H9 (cell line): ENCODE measurements at places on chromosomes 1 and 21.

- no peak for DNase-seq
Measured at GRCh38 chr21:35044770-35045541, 4.1 kb downstream of the RUNX1 start.

- DNase-seq = no peak
Measured at GRCh38 chr1:168170564-168171508, 7.9 kb upstream of the TIPRL start.

- DNase-seq = no peak
Measured at GRCh38 chr1:91949356-91949699, at the start of gene BRDT. Gene BRDT (plus strand): TSS chr1:91949401. CDS start chr1:91962755, 13,354 bp downstream.

DNA sequence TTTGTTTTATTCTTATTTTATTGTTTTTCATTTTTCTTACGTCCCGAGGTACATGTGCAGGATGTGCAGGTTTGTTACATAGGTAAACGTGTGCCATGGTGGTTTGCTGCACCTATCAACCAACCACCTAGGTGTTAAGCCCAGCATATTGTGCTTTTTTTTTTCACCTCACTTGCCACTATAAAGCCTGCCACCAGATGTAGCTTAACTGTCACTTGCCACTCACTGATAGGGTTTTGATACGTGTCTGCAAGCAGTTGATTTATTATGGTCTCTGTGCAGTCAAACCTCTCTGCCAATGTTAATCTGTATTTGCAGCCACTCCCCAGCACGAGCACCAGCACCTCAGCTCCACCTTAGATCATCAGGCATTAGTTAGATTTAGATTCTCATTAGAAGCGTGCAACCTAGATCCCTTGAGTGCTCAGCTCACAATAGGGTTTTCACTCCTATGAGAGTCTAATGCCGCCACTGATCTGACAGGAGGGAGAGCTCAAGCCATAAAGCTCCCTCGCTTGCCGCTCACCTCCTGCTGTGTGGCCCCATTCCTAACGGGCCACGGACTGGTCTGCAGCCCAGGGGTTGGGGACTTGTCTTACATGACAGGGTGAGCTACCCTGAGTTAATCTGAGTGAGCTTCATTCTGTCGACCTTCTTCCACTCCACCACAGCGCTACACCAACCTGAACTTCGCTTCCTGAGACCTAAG is 17.9 kb upstream of the ABCG1 start:
- no peak for DNase-seq

DNA sequence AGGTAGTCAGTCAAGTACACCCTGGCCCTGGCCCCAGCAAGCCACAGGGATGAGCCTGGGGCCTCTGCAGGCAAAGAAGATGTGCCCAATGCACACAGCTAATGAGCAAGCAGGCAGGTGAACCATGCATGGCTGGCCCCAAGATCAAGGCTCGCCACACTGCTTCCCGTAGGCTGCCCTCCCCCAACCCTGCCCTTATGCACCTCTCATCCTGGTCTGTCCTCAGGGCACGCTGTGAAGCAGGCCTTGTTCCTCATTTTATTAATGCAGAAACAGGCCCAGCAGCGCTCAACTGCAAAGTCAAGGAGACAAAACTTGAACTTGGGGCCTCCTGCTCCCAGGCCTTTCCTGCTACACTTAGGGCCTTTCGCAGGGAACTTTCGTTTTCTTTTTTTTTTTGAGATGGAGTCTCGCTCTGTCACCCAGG is 35.6 kb upstream of the ID3 start:
- DNase-seq = no peak

GRCh38 chr1:203473781-203474305 is 1.8 kb upstream of the PRELP start:
- no peak for DNase-seq

- no peak for DNase-seq
Measured at GRCh38 chr1:1771096-1771495, 7.2 kb downstream of the NADK start.

DNA sequence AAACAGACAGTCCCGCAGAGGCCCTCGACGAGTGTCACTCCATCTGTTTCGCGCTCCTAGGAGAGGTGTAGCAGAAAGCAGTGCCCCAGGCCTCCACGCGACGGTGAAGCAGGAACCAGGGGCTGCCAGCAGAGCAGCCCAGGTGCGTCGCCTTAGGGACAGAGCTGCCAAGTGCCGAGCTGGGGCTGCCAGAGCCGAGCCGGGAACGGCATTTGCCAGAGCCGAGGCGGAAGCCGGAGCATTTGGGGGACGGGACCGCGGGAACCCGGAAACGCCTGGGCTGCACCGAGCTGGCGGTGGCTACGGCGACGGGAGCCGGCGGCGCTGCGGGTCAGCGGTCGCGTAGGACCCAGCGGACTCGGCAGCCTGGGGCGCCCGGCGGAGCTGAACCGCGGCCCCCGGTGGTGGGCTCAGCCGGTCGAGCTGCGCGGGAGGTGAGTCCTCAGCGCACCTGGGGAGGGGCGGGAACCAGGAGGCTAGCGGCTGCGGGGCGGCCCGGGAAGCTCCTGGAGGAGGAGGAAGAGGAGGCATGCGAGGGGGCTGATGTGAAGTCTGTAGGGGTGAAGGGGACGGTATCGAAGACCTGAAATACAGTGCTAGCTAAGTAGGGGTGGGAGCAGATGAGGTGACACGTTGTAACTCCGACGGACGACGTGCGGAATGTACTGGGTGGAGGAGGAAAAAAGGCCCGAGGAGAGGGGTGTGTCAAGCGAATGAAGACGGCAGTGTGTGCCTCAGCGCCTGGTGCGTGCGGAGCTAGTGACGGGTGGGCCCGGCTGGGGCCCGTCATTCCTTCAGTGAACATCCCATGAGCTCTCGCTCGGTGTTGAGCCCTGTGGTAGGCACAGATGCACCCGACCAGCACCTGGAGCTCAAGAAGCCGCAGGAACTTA is at the start of gene SLC35A3:
Gene SLC35A3, plus strand, starts transcription at position 268 of the 893 bp plus-strand sequence. CDS start 23,559 bp downstream, outside the sequence.
- peak; percentile 84 for DNase-seq

DNA sequence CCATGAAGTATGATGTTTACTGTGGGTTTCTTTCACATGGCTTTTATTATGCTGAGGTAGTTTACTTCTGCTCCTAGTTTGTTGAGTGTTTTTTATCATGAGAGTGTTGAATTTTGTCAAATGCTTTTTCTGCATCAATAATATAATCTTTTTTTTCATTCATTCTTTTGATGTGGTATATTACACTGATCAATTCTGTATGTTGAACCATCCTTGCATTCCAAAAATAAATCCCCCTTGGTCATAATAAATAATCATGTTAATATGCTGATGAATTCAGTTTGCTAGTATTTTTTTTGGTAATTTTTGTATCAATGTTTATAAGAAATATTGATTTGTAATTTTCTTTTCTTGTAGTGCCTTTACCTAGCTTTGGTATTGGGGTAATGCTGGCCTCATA is 97.9 kb upstream of the ZNF648 start:
- DNase-seq = no peak

DNA sequence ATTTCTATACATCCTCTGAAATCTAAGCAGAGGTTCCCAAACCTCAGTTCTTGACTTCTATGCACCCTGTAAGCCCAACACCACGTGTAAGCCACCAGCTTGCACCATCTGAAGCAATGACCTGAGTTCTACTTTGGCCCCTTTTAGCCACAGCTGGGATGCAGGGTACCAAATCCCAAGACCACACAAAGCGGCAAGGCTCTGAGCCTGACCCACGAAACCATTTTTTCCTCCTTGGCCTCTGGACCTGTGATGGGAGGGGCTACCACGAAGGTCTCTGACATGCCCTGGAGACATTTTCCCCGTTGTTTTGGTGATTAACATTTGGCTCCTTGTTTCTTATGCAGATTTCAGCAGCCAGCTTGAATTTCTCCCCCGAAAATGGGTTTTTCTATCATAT is 38.8 kb downstream of the STXBP3 start:
- DNase-seq = no peak

DNA sequence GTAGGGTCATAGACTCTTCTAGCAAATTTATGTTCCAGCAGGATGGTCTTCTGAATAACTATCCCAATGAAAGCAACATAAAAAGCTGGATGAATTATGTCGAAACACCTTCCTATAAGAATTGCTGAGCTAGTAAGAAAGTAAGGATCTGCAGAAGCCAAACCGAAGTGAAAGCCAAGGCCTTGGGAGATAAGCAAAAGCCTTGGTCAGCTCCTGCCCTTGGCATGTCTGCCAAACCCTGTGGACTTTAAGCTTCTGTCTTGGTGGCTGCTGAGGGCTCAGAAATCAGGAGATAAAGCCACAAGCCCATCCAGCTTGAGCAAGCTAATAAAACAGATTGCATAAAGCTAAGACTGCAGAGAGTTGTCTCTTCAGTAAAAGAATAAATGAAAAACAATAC is 81.2 kb upstream of the KCND3 start:
- DNase-seq = no peak

DNA sequence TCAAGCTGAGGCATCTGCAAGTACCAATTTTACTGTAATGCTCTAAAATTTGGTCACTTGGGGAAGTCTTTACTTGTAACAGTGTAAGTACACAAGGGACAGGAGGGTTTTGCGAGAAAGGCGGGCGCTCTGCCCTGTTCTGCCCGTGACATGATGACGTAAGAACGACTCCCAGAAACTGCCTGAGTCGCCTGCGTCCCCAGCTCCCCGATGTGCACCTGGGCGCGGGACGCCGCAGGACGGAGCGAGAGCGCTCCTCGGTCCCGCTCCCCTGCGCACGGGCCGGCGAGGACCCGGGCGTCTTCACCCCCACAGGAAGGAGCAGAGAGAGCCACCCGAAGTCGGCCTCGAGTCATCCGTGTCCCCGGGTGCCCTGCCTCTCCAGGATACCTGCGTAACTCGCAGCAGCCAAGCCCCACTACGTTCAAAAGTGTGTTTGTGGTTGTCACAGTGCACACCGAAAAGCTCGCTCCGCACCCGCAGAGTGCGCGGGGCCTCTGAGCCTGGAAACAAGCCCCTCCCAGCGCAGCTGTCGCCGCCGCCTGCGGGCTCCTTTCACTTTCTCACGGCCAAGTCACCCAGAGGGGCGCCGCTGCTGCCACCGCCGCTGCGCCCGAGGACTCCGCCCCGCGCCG is 3.3 kb upstream of the ZBTB18 start:
- DNase-seq = no peak

DNA sequence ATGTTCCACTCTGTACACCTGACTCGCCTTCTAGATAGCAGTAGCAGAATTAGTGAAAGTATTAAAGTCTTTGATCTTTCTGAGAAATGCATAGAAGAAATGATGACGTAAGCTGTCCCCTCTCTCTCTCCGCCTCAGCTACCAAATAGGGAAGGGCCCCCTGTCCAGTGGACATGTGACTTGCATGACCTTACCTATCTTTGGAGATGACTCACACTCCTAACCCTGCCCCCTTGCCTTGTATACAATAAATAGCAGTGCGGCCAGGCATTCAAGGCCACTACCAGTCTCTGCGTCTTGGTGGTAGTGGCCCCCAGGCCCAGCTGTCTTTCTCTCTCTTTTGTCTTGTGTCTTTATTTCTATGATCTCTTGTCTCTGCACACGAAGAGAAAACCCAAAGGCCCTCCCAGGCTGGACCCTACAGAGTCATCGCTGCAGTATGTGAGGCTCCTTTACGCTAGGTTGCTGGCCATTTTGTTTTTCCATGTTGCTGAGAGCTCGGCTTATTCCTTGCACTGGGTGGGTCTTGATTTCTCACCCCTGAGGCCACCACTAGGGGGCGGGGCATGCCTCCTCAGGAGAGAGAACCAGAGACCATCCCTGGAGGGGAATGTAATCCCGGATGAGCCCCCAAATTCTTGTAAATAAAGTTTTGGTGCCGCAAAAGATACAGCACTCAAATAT is 16.0 kb upstream of the ZBTB8B start:
- DNase-seq = peak; percentile 67

GRCh38 chr1:94863919-94864318 is 43.8 kb downstream of the SLC44A3 start:
- DNase-seq = no peak

- no peak for DNase-seq
Measured at GRCh38 chr21:41616031-41616591, 108.2 kb upstream of the TMPRSS2 start.

GRCh38 chr1:205692423-205692822 is 12.1 kb upstream of the SLC45A3 start:
- DNase-seq = no peak

- DNase-seq = no peak
Measured at GRCh38 chr1:238767321-238767720, 619.0 kb upstream of the CHRM3 start.

GRCh38 chr1:245578771-245579170 is 424.0 kb downstream of the KIF26B start:
- no peak for DNase-seq

- DNase-seq = peak; percentile 32
Measured at GRCh38 chr1:99645699-99646531, at the start of gene PALMD. Gene PALMD (plus strand): TSS chr1:99646113. CDS start chr1:99646318, 205 bp downstream.

- no peak for DNase-seq
Measured at GRCh38 chr1:96521994-96522760, 199.4 kb upstream of the PTBP2 start.

DNA sequence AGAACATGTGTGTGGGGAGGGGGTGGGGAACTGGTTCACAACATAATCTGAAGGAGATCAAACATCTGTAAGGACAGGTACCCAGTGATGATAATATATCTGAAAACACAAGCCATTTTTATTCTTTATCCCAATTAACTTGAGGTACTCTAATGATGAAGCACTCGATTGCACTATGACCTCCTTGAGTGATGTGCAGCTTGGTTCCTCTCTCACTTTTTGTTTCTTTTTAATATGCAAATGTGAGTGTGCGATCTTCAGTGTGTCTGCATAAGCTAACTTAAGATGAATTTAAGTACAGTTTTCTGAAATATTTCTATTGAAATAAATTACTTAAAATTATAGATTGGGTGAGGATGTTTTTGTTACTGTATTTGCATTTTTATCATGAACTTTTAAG is 50.6 kb upstream of the ANGPTL1 start:
- DNase-seq = no peak

- no peak for DNase-seq
Measured at GRCh38 chr1:201360486-201360885, 17.0 kb downstream of the TNNT2 start.

GRCh38 chr21:41960386-41960785 is 6.6 kb upstream of the C2CD2 start:
- no peak for DNase-seq

GRCh38 chr21:35084869-35085268 is 35.8 kb upstream of the RUNX1 start:
- DNase-seq = no peak

DNA sequence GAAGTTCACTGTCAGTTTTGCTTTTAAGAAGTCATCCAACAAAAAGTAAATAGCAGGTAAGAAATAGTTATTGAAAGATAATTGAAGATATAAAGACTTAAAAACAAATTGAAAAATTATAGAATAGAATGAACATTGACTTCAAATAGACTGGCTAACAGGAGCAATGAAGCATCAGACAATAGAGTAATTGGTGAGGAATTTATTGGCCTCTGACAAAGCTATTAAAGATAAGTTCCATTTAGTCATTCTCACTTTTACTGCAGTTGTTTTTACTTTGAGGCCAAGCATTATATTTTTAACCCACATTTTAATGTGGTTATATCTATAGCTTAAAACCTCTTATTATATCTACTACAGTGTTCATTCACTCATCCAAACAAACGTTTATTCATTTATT is 228.8 kb upstream of the ADGRL2 start:
- DNase-seq = no peak
